ENCODE measurements at places on chromosomes 13 and 19.

DNA sequence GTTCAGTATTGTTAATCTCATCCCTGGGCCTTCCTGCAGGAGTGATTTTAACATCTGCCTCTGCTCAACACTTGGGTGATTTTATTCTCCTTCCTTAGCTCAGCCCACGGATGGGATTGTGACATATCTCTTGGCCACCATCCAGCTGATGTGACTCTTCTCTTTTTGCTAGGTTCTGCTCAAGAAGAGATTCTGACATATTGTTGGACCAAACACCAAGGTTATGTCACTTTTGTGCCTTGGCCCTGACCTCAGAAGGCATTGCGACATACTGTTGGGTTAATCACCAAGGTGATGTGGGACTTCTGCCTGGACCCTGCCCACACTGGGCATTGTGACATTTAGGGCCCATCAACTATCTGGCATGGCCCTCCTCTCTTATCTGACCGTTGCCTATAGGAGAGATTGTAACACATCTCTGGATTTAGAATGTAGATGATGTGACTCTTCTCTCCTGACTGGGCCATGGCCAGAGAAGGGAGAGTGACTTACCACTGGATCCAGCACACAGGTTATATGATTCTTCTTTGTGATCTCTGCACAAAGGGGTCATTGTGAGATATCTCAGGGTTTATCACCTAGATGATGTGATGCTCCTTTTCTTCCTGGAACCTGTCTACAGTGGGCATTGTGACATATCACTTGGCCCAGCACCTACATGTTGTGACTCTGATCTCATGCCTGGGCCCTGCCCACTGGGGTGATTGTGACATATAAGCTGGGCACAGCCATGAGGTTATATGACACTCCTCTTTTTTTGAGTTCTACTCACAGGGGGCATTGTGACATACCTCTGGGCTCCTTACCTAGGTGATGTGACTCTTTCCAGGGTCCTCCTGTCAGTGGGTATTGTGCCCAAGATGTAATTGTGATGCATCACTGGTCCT, 88.8 kb downstream of the ZNF429 start:
- no peak for DNase-seq

DNA sequence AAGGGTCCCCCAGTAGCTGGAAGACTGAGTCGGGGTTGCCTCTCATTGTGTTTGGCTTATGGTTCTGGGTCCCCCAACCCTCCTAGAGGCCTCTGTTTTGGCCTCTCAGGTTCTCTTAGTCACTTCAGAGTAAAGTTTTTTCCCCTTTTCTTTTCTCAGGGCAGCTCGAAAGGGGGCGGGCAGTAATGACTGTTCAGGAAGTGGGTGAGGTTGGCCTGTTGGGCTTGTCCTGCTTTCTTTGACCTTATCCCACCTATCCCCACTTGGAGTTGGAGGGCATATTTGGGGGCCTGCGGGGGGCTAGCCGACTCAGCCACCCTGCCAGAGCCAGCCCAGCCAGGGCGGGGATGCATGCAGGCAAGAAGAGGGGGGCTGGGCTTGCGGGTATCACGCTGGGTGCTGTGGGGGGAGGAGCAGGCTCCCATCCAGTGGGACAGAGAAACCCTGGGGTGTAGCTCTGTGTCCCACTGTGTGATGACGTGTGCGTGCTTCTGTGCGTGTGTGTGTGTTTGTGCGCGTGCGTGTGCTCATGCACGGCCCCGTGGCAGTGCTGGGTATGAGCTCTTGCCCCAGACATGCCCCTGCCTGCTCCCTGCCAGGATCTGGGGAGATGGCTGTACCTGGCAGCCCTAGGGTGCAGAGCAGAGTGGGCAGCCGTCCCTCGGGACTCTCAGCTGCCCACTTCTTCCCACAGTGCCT, 1.4 kb downstream of the CIC start:
- DNase-seq, result peak; percentile 72

DNA sequence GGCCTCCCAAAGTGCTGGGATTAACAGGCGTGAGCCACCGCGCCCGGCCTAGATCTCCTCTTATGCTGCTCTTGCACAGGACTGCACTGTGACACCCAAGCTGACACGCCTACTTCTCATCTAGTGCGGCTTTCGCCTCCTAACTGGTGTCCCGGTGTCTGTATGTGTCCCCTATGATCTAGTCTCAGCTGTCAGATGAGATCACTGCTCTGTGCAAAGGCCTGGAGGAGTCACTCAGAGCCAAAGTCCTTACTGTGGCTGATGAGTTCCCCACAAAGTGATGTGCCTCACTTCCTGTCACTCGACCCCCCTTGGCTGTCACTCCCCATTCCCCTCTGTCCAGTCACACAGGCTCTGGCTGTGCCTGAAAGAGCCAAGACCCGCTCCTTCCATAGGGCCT, 2.5 kb downstream of the ZNF556 start:
- DNase-seq, result no peak

DNA sequence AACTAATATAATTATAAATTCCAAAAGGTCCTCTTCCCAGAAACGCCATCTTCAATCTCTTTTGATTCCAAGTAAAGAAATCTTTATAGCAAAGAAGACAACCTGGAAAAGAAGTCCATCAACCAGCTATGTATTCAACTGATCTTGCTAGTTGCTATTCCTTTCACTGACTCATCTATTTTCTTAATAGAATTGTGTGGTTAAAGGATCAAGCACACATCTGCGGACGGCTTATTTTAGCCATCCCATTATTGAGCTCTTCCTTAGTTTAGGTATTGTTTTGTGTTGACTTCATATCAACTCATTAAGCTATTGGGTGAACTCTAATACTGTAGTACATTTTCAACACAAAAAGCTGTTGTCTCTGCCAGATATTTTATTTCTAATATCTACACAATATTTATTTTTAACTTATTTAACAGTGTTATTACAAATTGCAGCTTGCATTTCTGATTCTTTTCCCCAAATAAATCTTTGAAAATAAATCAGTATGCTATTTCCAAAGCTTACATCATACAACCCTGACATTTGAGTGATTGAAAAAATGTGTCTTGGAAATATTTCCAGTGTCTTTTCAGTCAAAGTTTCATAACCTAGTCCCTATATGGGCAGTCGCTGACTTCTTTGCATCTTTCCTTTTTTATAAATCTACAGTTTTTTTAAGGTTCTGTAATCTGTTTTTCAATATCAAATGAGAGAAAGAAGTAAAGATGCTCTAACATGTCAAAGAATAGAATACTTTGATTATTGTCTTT, 158.8 kb upstream of the SPRY2 start:
- no peak for DNase-seq

DNA sequence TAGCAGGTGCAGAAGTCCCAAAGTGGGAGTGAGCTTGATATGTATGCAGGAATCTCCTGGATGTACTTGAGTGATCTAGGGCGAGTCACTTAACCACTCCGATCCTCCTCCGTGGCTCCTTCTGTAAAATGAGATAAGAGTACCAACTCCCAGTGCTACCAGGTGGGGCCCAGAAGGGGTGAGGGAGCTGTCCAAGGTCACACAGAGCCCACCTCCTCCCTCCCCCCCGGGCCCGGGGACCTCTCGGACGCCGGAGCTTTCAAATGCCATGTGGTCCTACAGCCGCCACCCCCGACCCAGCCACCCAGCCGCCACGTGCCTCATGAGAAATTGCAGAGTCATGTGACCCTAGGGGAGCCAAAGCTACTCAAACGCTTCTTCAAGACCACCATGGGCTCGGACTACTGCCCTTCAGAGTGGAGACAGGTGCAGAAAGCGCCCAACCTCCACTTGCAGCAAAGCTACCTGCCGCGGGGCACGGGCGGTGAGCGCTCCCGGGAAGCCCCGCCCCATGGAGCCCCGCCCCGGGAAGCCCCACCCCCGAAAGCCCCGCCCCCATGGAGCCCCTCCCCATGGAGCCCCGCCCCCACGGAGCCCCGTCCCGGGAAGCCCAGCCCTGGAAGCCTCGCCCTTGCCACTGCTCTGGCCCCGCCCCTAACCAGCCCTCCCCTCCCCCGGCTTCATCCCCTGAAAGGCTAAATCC, 10.1 kb upstream of the ZNF358 start:
- peak; percentile 47 for DNase-seq

GRCh38 chr13:97231829-97232196, 9.7 kb downstream of the MBNL2 start:
- no peak for DNase-seq

- DNase-seq, result no peak
These were observed 21.0 kb upstream of the ZNF43 start for GRCh38 chr19:21856773-21857514.

GRCh38 chr19:43466793-43467192, 1.4 kb upstream of the LYPD3 start:
- no peak for DNase-seq

DNA sequence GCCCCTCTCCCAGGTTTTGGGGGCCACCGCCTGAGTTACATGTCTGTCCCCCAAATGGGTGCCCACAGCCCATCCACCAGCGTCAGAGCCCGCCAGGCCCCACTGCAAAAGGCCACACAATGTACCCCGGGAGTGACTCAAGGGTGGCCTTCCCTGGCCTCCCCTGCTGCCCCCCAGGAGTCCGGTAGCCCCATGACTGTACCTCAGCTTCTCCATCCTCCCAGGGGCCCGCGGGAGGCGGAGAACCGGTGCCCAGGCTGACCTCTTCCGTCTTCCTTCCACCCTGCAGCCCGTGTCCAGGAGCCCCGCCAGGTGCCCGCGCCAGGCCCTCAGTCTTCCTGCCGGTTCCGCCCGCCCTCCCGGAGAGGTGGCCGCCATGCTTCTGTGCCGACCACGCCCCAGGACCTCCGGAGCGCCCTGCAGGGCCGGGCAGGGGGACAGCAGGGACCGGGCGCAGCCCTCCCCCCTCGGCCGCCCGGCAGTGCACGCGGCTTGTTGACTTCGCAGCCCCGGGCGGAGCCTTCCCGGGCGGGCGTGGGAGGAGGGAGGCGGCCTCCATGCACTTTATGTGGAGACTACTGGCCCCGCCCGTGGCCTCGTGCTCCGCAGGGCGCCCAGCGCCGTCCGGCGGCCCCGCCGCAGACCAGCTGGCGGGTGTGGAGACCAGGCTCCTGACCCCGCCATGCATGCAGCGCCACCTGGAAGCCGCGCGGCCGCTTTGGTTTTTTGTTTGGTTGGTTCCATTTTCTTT, 10.3 kb downstream of the CBARP start:
- no peak for DNase-seq

DNA sequence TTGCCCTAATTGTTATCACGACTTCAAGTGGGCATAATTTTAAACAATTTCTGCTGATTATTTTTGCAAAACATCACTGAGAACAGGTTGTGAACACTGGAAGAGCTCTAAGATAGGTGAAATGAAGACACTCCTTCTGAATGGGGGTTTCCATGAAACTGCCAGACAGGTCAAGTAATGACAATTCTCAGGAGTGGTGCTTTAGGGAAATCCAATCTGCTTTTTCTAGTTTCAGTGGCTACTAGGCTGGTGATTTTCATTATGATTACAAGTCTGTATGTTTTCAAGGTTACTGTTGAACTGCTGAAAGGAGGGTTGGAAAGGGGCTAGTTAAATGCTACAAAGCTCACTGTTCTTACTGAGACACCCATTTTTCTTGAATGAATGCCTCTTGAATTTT, 1724.2 kb downstream of the PCDH9 start:
- DNase-seq, result no peak

DNA sequence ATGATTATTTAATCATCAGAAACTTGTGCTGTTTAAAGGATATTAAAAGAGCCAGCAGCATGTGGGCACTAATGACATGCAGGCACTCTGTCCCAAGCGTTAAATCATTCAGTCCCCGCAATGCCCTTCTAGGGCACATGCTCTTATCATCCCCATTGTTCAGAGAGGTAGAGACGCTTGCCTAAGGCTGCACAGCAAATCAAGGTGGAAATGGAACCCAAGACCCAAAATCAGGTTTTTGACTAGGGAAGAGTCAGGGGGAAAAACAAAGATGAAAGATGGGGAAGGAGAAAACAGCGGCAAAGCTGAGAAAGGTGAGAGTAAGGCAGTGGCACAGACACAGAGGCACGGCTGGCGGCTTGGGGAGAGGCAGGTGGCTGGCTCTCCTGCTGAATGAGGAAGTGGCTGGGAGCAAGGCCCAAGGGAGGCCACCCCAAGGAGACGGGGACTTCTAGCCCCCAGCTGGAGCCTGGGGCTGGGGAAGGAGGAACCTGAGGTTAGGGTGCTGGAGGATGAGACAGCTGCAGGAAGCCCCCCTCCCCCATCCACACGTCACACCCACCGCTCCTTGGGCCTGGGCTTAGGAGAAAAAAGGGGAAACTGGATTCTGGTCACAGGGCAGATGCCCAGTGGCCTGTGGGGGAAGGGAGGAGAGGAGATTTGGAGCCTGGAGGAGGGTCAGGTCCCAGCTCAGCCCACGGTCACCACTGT, 1.0 kb upstream of the TYROBP start:
- no peak for DNase-seq

GRCh38 chr19:51796195-51796679, 1.3 kb downstream of the FPR3 start:
- no peak for DNase-seq

DNA sequence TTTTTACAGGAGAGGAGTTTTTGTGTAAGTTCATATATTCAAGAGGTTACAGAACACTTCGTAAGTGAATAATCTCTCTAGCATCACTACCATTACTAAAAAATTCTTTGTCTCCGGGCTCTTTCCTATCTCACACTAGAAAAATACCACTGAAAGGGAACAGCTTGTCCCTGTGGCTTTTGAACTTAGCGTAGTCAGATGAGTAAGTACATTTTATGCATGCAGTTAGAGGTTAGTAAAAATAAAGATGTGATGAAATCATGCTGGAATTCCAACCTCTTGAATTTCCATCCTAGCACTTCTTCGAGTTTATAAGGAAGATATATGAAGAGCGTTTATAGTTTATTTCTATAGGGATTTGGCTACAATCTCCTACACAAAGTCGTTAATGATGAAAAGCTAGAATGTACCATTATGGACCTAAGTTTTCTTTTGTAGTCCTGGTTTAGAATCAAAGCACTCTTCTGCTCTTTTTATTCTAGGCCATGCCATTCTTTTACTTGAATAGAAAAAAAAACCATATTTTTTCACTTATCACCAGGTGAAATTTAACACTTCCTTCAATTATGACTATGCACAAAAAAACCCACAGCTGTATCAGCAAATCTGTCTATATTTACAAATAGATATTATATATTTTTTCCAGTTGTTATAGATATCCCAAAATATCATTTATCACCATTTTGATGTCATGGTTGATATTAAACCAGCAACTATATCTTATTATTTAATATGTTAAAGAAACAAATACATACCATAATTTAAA, 139.9 kb upstream of the PCDH9 start:
- no peak for DNase-seq

DNA sequence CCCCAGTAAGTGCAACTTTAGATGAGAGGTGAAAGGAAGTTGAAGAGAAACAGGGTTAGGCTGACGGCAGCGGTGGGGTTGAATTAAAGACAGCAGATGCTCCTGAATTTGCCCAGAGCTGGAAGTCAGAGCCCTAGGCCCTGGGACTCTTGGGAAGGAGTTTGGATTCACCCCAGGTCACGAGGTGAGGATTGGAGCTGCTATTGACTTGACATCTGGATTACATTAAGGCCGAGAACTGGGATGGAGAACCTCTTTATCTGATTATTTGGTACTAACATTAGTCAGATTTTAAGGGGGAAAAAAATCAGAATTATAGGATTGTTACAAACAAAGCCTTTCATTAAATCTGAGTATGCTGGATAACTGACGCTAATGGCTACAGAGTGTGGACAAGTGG, 367.2 kb downstream of the ZNF536 start:
- no peak for DNase-seq

All from stimulated activated CD4-positive, alpha-beta T cell treated with anti-CD3 and anti-CD28 coated beads, Interleukin-2, amount 100 ng/mL, for 24 hours (primary cell).